Cardiac fibroblast (primary cell): ENCODE measurements at places on chromosomes 2 and 18.

GRCh38 chr2:141508086-141508752, 622.6 kb downstream of the LRP1B start:
- no peak for DNase-seq

DNA sequence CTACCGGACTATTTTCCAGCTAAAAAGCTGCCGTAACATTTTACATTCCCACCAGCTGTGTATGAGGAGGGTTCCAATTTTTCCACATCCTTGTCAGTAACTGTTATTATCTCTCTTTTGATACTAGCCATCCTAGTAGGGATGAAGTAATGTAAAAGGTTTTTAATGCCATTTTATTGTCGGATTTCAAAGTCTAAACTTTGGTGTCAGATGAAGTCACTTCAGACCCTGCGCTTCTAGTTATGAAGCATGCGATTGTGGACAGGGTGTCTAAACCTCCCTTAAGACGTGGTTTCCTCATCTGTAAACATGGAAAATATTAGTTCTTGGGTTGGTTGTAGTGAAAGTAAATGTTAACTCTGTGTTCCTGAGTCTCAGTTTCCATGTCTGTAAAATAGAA, 4.7 kb downstream of the DGKD start:
- no peak for DNase-seq

DNA sequence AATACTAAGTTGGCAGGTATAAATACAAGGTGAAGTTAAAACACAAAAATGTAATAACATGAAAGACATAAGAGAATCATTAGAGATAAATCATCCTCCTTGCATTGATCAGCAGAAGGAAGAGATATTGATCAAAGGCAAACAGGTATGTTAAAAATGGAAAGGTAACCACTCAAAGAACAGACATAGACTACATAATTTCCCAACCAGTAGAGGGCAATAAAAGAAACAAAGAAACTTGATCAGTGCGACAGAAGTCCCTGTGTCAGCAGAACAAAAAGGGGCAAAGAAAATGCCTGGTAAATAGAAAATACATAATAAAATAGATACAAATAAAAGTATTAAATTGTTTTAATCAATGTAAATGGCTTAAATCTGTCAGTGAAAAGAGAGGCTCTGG, 53.6 kb downstream of the FAM228A start:
- peak; percentile 31 for DNase-seq

DNA sequence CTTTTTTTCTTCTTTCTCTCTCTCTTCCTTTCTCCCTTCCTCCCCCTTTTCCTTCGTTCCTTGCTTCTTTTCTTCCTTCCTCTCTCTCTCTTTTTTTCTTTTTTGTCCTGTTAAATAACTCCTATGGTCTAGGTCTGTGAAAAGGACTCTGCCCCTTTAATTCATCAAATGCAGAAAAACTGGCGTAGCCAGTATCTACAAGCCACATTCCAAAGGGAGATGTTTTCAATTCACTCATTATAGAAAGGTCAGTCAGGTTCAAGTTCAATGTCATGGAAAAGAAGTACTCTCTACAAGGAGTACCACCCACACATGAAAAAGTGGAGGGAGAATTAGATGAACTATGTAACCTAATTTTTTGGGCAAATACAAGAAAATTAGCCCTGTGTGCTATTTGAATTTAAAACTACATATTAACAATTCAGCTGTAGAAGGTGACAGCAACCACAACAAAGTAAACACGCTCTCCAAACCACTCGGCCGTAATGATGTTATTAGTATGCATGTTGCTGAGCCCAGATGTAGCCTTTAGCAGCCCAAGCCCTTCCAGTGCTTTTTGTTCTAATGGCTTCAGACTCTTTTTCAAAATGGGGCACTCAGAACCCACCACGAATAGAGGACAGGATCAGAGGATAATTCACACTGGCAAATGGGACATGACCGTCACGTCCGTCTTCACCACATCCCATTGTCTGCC, 735.4 kb upstream of the FANCL start:
- no peak for DNase-seq

DNA sequence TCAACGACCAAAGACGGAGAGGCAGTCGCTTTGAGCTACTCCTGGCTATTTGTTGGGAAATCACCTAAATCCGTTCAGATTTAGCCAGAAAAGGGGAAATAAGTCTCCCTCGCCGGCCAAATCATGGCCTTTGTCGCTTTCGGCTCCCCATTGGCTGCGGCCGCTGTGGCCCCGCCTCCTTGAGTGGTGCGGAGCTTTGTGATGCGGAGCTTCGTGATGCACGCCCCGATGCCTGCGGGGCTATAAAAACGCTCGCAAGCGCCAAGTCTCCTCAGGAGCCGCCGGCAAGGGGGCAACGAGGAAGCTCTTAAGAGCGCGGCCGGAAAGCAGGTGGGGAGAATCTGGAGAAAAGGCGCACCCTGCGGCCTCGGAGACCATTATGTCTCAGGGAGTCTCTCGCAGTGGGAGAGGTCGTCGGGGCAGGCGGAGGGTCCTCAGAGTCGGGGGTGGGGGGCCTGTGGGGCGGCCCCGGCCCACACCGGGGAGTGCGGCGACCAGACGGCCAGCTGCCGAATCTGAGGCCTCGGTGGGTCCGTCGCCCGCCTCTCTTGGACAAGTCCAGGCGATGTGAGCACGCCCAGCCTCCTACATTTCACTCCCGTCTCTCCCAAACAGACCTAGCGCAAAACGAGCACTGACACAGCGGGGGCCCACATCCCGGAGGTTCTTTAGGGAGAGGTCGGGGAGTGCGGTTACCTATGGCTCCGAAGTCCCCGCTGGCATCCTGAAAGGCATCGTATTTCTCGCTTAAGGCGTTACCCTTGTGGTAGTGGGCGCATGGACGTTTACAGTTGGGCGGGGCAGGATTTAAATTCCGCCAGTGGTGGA, at the start of gene CABYR:
CABYR (plus strand) TSS at position 274 of the 828 bp plus-strand sequence. CDS start 4,053 bp downstream, outside the sequence.
- DNase-seq = peak; percentile 82

- peak; percentile 51 for DNase-seq
Observed at GRCh38 chr2:215695861-215696260, 260.0 kb upstream of the FN1 start.

- DNase-seq = no peak
Observed at GRCh38 chr2:187466129-187466792, 18.2 kb upstream of the CALCRL start.

- DNase-seq = peak; percentile 18
Observed at GRCh38 chr18:70329071-70329470, 40.2 kb downstream of the SOCS6 start.

DNA sequence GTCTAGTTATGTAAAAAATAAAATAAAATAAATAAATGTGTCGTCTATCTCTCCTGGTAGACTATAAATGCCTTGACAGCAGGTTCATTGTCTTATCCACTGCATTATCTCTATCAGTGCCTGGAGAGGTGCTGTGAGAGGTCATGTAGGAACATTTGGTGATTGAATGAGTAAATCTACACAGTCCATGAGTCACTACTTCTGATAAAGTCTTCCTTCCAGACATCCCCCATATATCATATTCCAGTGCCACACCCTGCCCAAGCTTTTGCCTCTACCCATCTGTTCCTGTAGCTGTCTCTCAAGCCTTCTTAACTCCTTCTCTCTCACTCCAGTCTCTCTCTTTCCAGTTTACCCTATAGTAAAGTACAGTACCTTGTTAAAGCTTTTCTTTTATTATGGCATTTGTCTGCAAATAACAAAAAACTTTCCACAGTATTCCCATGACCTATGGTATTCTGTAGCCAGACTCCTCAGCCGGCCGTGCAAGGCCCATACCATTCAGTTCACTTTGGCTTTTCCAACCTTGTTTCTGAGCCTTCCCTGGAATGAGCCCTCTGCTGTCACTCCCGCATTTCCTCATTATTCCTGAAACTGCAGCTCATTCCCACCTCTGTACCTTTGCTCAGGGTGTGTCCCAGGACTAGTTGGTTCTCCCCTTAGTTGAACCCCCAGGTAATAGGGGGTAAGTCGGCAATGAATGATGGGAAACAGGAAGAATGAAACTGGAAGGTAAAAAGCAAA, 37.5 kb downstream of the ANXA4 start:
- peak; percentile 18 for DNase-seq

DNA sequence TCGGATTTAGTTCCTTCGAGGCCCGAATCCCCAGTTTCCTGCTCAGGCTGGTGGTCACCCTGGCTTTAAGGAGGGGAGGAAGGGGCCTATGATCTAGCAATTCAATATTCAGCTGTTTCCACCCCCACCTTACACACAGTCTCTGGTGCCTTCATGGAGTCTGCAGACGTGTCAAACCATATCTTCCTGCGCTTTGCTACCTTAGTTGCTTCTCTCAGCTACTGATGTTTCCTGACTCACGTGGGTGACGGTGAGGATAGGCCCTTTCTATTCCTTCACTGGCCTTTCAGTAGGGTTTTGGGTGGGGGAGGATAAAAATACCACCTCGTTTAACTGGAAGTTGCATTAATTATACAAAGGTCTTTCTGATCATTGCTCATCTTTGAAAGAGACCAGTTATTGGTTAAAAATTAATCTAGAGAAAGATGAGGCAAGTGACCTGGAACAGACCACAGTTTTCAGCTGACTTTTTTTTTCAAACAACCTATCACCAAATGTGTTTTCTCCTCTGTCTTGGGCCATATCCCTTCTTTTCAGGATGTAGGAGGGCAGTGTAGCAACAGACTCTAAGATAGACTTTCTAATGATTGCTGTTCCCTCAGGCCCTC, 49.7 kb downstream of the SH2D6 start:
- no peak for DNase-seq

DNA sequence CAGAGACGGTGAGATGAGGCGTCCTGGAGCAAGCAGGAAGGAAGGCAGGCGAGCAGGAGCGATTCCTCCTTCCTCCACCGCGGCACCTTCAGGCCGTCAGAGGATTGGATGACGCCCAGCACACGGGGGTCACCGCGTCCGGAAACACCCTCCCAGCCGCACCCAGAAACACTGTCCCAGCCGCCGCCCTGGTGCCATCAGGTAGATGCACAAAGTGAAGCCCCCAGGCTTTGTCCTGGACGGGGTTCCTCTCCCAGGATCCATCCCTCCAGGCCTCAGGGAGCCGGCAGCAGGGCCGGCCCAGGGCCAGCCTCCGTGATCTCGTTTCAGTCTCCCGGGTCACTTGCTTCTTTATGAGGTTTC, 31.5 kb downstream of the RTP5 start:
- DNase-seq = no peak

DNA sequence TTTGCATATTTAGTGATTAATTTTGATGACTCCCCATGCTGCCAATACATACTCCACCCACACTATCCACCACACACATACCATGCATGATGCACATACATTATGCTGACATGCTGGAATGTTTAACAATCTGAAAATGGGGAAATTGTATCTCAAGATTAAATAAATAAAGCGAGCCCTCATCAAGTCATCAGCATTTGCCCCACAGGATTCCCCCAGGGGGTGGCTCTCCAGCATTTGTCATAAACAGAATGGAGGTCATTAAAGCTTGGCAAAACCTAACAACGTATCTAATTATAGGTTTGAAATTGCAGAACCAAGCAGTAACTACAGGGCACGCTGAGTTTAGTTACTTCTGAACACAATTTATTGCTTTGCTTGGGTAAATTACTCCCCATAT, 141.2 kb upstream of the TACR1 start:
- DNase-seq = no peak

- DNase-seq = no peak
Observed at GRCh38 chr2:186347472-186347871, 138.6 kb upstream of the ZC3H15 start.

- no peak for DNase-seq
Observed at GRCh38 chr2:123530004-123530403, 495.1 kb upstream of the CNTNAP5 start.

DNA sequence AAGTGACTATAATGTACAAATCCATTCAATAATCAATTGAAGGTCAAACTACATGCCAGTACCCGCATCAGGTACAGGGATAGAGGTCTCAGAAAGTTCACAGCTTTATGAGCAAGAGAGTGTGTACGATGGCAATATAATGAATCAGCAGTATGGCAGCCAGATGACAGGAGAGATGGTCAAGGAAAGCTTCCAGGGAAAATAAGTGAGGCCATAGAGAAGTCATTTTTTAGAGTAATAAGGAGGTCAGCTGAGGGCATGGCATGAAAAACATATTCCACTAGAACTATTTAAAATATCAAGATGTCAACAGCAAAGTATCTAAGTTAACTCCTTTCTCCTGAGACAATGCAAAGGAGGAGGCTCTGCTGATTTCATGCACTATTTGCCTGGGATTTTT, 108.0 kb downstream of the SLC8A1 start:
- peak; percentile 87 for DNase-seq

DNA sequence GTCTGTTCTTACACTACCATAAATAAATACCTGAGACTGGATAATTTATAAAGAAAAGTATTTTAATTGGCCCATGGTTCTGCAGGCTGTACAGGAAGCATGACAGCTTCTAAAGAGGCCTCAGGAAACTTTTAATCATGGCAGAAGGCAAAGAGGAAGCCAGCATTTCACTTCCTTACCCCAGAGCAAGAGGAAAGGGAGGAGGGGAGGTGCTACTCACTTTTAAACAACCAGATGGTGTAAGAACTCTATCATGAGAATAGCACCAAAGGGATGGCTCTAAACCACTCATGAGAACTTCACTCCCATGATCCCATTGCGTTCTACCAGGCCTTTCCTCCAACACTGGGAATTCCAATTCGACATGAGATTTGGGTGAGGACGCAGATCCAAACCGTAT, 344.4 kb upstream of the SLC39A10 start:
- no peak for DNase-seq

DNA sequence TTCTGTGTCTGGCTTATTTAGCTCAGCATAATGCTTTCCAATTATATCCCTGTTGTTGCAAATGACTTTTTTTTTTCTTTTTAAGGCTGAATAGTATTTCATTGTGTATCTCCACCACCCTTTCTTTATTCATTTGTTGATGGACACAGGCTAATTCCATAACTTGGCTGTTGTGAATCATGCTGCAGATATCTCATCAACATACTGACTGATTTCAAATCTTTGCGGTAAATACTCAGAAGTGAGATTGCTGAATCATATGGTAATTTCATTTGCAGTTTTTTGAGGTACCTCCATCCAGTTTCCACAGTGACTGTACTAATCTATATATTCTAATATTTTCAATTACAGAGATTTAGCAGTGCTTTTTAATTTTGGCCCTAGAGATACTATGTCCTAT, 266.2 kb downstream of the TMX3 start:
- DNase-seq = peak; percentile 80

GRCh38 chr2:195038153-195038552, 618.9 kb upstream of the SLC39A10 start:
- DNase-seq = no peak

- no peak for DNase-seq
Observed at GRCh38 chr2:17728210-17728609, 25.4 kb downstream of the SMC6 start.

DNA sequence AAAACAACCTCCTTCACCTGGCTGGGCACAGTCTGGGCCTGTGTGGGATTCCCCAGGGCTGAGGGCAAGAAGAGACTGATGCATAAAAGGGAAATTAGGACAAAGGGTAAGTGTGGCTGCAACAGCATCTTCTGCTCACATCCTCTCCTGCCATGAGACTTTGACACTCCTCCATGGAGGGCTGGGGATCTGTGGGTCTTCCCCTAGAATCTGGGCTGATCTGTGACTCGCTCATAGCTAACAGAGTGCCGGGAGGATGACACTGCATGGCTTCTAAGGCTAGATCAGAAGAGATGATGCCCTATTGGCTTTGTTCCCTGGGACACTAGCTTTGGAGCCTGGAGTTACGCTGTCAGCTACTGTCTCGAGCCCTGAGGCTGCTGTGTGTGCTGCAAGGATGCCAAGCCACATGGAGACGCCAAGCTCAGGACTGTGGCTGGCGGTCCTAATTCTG, 24.3 kb downstream of the MOCOS start:
- DNase-seq = no peak
